ENCODE measurements at places on chromosomes 1 and 21. TPM values are rescaled to one million over a fixed set of nuclear protein-coding genes. Genes with fewer than 3 reads are reported as not detected.

GRCh38 chr21:44644878-44645277 lies 1.3 kb upstream of the KRTAP10-11 start:
- DNase-seq, result no peak

DNA sequence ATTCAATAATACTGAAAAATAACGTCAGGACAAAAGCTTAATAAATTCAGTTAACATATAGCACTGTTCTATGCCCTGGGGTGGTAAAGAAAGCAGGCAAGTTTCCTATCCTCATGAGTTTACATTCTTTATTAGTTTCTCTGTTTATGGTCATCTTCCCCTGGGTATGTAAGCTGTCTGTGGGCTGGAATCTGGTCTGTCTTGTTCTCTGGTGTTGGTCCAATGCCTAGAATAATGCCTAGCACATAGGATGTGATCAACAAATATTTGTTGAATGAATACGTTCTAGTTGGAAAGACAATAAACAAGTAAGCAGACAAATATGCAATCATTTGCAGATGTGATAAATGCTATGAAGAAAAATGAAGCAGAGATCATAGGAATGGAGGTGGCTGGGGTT lies 7.2 kb upstream of the IGSF3 start:
- no peak for DNase-seq

DNA sequence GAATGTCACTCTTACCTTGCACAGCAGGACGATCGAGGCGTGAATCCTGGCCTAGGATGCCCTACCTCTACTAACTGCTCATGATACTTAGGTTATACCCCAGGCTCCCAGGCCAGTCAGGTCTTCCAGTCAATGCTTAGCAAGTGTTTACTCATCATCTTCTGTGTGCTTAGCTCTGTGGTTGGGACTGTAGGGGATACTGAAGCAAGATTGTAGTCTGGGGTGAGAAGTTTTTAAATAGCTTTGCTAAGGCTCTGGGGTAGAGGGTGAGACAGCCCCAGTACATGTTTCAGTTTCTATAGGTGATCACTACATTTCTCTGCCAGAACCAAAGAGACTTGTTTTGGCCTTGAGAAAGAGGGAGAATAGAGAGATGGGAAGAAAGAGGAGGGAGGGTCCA lies 250.8 kb upstream of the KIAA0040 start:
- no peak for DNase-seq

GRCh38 chr1:98672189-98672588 lies 10.7 kb downstream of the SNX7 start:
- no peak for DNase-seq

- no peak for DNase-seq
These were observed 67.9 kb downstream of the PHACTR4 start for GRCh38 chr1:28437264-28437923.

DNA sequence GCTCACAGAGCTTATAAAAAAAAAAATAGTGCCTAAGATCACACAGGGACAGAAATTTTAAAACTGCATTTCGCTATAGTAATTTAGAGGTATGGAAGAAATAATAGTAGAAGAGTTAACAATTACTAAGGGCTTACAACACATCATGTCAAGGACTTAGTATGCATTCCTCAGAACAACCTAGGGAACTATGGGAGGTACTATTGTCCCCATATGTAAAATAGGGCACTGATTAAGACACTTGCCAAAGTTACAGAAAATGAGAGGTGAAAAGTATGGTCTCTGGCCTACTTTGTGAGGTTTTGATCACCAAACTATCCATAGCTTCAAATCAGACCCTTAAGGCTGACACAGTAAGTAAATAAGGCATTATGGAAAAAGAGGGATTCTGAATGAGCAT lies 4.7 kb downstream of the FRRS1 start:
- no peak for DNase-seq

DNA sequence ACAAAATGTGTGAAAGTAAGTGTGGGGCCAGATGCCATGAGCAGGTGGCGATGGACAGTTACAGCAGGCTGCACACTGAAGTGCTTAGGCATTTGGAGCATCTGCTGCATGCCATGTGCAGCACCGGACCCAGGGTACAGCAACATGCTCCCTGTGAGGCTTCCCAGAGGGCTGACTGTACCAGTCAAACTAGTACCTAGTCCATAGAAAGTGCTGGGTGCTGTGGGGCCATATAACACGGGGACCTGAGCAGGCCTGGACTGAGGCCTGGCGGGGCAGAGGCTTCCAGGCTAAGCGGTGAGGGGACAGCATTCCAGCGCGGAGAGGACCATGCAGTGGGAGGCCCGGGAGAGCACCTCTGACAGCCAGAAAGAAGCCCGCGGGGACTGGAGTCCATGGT lies 29.9 kb upstream of the PKP1 start:
- DNase-seq, result no peak

- no peak for DNase-seq
These were observed 47.4 kb downstream of the SLC30A10 start for GRCh38 chr1:219880765-219881457.

DNA sequence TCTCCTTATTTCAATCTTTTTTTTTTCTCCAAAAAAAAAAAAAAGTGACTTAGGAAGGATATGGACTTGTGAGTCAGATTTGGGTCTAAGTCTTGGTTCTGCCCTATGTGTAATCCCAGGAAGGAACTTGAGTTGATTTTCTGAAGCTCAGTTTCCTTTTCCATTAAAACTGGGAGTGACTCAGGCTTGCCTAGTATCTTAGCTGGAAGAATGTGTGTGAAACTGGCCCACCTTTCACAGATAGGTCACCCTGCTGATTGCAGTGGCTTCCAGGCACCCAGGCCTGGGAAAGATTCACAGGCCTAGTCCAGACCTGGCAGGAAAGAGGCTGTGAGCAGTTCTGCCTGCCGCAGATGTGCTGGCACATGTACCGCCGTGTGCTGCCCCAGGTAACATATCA lies 218.3 kb upstream of the HOOK1 start:
- no peak for DNase-seq

The SPATA46 gene
- total RNA-seq, result not detected

The ATP1A4 gene
- not detected for total RNA-seq

The GLIS1 gene
- not detected for total RNA-seq

The CEP85 gene
- total RNA-seq, result 49.0 TPM

The FCRL5 gene
- not detected for total RNA-seq

The FCGR3B gene
- not detected for total RNA-seq

The UBE2U gene
- total RNA-seq, result not detected

The SH3BGR gene
- 1.6 TPM for total RNA-seq
